NCI-H510A (cell line): ENCODE measurements at places on chromosomes 6 and 20.
A peak's percentile ranks its signal among the peaks of the same experiment; 100 is the strongest.

- no peak for DNase-seq
These were observed 76.4 kb downstream of the HIVEP1 start for GRCh38 chr6:12088531-12088930.

GRCh38 chr6:75746221-75746620 lies 2.8 kb upstream of the MYO6 start:
- DNase-seq: no peak

GRCh38 chr6:155245193-155245592 lies 18.6 kb upstream of the CLDN20 start:
- no peak for DNase-seq

DNA sequence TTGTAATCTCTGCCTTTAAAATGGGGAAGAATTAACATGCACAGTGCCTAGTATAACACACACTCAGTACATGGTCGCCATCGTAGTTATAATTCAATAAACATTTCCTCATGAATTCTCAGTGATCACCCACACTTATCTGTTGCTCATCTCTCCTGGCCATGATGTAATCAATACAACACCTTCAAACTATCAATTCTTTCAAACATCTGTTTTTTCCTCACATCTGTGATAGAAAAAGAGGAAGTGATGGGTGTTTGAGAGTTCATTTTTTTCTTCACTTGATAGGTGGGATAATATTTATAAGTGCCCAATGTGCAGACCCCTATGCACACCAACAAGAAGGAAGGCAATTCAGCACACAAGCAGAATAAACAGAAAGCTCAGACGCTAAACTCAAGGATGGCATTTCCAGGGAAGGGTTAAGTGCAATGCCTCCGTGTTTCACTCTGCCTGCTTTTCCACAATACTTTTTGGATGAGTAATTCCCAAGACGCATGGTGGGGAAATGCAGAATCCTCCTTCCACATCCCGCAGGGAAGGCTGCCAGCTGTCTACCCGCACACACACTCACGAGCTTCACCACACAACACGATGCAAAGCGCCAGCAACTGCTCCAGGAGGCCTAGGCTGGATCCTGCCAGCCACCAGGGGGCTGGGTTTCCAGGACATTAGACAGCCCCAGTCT lies 100.3 kb downstream of the GMPR start:
- DNase-seq: no peak

GRCh38 chr6:55276745-55277530 lies 50.3 kb upstream of the GFRAL start:
- peak; percentile 34 for DNase-seq

GRCh38 chr6:73028893-73029450 lies 196.3 kb downstream of the KHDC1L start:
- DNase-seq: no peak

DNA sequence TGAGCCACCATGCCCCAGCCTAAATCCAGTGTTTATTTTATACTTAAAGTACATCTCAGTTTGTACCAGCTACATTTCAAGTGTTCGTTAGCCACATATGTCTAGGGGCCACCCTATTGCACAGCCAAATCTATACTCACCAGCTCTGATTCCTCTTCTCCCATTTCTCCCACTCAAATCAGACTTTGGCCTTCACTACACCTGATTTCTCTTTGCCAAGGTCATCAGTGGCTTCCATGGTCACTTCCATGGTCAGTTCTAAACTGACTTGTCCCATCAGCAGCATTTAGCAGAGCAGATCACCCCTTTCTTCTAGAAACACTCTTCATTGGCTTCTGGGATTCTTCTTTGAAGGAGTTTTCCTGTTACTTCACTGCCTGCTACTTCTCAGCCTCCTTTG lies 14.1 kb downstream of the GHRH start:
- DNase-seq: no peak

DNA sequence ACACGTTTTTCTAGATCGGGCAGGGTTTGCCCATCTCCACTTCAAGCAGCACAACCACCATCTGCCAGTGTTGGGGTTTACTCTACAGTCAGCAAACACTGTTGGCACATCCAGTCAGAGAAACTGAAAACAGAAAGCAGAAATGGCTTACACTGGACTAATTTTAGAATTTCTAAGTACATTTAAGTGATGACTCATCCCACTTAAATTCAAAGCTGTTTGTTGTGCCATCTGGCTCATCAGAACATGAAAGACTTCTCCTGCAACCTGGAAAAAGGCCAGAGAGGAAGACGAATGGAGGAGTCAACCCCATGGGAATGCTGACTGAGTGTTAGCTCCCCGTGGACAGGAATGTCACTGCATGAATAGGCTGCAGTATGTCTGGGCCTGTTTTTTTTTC lies 21.8 kb downstream of the FAM209B start:
- no peak for DNase-seq

- no peak for DNase-seq
These were observed 5.8 kb upstream of the ZSCAN23 start for GRCh38 chr6:28449056-28449455.

DNA sequence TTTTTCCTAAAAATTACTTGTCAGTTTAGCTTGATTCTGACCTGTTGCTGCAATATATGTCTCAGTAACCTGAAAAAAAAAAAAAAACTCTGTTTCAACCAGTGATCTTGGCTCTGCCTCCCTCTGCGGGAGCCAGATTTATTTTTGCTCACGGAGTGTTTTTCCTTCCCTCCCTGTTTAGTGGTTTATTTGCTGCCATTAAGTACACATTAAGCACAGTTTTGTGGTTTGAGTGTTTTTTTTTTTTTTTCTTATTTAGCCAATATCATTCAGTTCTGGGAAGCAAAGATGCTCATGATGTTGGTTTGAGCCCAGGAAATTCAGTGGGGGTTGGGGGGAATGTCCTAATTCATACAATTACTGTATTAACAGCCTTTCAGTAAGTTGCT lies 110.1 kb upstream of the GPR6 start:
- no peak for DNase-seq

DNA sequence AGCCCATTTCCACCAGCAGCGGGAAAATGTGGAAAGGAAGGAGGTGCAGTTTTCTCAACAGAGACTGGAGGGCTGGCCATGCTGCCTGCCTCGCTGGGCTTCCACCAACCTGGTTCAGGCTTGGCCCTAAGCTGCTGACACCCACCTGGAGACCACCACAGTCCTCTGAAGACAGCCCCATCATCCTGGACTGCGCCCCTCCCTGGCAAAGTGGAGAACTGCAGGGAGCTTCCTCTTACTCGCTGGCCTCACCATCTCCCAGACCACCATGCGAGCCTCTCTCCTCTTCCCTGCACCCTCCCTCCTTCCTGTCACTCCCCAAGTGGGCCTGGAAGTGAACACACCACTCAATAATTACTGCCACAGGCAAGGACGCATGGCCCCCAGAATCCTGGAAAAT lies 71.5 kb downstream of the PSMG4 start:
- no peak for DNase-seq

DNA sequence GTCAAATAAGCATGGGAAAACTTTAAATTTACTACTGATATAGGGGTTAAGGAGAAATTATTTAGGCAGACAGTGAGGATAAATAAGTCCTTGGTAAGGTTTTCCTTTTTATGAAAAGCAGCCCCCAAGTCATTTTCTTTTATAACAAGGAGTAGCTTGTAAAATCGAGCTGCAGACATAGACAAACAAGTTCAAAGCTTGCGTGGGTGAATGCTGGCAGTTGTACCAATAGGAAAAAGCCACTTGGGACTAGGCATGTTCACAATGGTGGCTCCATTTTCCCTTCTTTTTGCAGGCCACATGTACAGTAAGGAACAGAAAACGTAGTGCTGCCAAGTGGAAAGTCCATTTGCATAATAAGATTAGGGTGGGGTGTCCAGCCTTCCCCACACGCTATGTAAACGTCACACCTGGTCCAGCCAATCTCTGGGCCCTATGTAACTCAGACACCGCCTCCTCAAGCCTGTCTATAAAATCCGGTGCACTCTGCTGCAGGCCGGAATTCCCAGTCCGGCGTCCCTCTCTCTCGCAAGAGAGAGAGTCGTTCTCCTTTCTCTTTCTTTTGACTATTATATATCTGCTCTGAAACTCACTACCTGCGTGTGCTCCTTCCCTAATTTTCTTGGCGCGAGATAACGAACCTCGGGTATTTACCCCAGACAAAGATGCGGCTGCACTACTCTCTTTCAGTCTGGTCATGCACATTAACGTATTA lies 217.1 kb upstream of the MAN1A1 start:
- DNase-seq: no peak

GRCh38 chr6:125810445-125810844 lies 19.7 kb downstream of the NCOA7 start:
- DNase-seq: no peak

DNA sequence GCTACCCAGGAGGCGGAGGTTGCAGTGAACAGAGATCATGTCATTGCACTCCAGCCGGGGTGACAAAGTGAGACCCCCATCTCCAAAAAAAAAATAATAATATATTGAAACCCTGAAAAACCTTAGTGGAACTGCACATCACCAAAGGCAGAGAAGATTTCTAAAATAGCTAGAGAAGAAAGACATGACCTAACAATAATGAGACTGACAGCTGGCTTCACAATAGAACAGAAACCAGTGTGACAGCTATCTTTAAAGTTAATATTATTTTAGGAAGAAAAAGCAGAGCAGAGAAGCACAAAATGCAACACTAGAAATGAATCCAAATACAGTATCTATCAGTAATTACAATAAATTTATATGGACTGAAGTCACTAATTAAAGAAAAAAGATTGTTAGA lies 67.1 kb upstream of the FLRT3 start:
- no peak for DNase-seq

DNA sequence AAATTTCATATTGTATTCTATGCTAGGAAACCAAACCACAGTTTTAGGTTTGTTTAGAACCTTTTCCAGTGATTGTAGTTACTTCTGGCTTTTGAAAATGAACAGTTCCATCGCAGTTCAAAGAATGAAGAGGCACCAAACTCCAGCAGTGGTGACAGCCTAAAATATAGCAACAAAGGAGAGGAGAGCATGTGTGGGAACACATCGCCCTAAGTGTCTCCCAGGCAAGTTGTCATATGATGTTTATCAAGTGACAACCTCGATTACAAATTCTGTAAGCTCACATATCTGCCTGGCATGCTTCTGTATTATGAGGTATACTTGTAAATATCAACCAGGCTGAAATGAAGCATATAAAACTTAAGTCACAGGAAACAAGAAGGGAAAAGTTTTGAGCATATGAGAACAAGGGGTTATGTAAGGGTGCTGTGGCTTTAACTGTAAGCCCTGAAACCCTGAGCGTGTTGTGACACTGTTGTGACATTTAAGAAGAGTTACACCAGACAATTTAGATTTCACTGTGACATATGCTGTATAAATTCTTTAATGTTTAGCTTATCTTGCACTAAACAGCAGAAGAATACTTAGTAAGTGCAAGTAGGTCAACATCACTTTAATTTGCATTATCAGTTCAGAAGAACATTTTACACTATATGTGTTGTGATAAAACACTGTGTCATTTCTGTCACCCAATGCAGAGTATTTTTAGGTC lies 29.1 kb upstream of the FBXL4 start:
- DNase-seq: no peak

GRCh38 chr6:52065621-52066020 lies 21.8 kb downstream of the PKHD1 start:
- DNase-seq: no peak

DNA sequence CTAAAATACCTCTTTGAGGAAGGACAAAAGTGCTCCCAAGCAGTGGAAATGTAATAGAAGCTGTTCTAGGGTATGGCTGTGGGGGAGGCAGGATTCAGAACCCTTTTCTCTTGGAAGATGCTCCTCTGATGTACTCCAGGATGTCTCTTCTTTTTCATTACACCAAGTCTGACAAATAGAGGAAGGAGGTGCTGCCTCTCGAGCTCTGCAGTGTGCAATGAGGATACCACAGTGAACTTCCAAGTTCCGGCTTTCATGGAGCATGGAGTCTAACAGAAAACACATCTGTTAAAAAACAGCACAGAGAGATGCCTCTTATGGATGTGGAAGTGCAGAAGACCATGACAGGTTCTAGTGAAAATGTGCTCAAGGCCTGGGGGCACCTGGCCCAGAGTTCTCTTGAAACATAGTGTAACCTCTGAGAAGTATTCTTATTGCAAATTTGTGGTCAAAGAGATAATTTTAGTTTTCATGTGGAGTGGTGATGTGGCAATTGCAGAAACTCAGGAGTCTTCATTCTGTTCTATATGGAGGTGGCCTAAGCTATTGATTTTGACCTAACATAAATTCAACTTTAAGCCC lies 362.0 kb upstream of the CITED2 start:
- no peak for DNase-seq
